ENCODE measurements at places on chromosomes 3 and 15.

DNA sequence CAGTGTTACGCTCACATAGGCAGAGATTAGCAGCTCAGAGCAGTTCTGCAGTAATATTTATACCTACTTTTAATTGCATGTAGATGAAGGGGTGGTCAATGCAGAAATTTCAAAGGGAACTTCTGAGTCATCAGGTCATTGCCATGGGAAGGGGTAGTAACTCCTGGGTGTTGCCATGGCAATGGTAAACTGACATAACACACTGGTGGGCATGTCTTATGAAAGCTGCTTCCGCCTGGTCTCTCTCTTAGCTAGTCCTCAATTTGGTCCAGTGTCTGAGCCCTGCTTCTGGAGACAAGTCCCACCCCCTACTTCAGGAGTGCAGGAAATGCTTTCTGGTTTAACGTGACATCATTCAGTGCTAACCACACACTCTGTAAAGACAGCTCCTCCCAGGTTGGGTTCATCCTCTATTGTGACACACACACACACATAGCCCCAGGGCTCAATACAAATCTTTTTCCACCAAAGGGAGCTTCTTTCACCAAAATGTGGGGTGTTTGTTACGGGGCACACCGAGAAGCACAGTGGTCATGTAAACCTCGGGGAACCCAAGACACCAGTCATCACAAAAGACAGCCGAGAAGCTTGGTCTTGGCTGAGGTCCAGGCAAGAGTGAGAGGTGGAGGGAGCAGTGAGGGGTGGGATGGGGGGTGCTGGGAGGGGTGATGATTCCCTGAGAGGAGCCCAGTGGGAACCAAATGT, 74.5 kb downstream of the TLE3 start:
- DNase-seq: peak; percentile 24

DNA sequence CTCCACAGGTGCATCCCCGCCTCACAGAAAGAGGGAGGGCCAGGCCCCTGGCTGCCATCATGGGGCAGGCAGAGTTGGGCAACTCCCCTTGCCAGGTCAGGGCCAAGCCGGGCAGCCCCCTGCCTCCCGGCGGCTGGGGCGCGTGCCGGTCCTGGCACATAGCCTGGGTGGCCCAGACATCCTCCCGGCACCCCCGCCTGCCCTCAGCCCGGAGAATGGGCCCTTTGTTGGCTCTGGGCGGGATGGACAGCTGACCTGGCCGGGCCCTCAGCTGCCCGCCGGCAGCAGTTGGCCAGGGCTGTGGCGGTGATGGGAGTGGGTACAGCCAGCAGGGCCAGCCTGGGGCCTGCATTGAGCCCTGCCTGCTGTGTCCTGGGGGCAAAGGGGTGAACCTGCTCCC, 16.5 kb downstream of the PLXNA1 start:
- no peak for DNase-seq

- DNase-seq: no peak
Observed at GRCh38 chr15:97915261-97915660, 45.2 kb upstream of the ARRDC4 start.

DNA sequence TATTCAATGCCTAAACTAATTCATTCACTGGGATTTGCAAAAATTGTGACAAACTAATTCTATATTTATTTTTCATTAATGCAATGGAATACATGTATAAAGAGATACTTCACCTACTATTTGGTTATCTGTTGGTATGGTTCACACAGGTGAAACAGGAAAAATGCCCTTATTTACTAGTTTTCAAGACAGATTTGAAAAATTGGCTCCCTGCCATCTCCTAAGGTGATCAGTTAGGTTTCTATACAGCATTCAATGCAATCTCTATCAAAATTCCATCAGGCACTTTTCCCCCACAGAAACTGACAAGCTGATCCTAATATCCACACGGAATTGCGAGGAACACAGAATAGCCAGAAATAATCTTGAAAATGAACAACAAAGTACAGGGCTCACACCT, 101.1 kb downstream of the DLG1 start:
- no peak for DNase-seq

DNA sequence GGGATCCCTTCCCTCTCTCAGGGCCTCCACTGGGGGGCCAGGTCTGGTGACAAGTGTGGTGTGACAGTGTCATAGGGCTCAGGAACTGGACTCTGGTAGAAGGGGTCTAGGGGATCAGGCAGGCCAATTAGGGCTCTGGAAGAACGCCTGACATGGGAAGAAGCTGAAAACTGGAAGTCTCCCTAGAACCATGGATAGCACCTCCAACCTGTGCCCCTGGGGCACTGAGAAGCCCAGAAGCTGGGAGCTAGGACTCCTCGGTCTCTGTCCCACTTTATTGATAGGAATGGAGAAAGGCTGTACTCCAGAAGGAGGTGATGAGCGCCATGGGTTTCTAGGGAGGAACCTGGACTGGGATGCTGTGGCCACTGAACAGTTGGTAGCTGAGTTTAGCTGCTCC, 30.7 kb downstream of the INSYN1 start:
- DNase-seq: no peak

DNA sequence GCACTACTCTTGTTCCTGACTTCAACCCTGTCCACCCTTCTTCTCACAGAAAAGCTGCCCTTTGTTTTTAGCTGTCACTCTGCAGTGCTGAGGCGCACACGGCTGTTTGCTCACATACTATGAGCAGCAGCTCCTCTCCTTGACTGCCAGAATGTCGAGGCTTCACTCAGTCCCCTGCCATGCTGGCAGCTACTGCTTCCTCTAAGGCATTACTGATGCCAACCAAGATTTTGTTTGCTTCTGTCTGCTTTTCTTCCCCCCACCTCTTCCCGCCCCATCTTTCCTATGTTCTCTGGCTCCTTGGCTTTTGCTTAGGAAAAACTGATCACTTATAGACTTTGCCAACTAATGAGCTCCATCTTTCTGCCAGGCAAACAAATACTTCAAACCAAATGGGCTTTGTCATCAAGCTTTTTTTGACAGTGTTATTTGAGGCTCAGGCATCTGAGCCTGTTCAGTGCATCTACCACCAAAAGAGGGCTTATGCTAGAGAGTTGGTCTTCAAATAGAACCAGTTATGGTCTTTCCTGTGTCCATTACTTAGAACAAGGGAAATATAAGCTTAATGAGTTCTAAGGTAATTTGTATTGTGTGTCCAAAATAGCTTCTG, 81.0 kb downstream of the FBXL2 start:
- DNase-seq: no peak

- DNase-seq: no peak
Observed at GRCh38 chr15:98582900-98583554, 65.3 kb upstream of the IGF1R start.

GRCh38 chr15:70701891-70702568, 61.3 kb downstream of the UACA start:
- DNase-seq: no peak

DNA sequence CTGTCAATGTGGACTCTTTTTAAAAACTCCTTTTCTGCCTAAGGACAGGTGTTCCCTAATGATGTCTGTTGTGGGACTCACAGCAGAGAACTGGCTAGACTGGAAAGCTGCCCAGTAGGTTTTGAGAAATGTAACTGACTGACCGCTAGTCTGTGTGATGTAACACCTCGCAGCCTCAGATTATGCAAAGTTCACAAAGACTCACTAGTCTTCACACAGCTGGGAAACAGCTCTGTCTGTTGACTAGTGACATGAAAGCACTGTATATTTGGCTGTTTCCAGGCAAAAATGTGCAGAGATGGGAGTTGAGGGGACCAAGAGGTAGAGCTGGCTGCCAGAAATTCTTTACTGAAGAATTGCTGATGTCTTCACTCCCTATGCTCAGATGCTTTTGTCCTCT, 10.3 kb downstream of the PDZRN3 start:
- no peak for DNase-seq

- no peak for DNase-seq
Observed at GRCh38 chr3:20905210-20905805, 719.3 kb upstream of the SGO1 start.

All from CD4-positive, alpha-beta T cell (primary cell).